T-helper 17 cell (primary cell): ENCODE measurements at places on chromosomes 3 and 15.
A peak's percentile ranks its signal among the peaks of the same experiment; 100 is the strongest.

DNA sequence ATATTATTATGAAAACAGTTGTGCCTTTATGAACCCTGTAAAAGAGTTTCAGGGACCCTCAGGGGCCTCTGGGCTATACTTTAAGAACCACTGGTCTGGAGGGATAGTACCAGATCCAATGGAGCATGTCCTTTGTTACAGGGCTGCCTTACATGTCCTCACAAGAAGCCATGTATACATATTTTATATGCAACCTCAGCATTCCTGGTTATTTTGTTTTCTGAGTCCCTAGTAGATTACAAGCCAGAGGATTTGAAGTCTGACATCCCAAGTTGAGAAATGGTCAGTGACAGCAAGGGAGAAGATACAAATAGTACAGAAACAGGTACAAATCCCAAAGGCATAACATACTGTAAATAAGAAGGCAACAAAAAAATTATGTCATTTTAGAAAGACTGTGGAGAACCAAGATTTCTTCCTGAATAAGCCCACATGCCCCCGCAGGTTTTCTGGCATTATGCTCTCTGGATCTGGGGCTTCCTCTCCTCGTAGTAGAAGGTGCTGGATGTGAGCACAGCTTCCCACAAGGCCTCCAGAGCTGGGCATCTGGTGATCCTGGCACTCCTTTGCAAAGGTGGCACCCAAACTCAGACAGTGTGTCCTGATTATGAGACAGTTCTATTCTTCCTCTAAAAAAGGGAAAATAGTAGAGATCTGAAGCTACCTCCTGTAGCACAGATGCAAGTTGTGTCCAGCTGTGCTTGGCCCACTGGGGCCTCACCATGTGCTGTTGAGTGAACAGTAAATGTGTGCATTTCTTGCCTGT lies 114.0 kb downstream of the NR1D2 start:
- DNase-seq = no peak

DNA sequence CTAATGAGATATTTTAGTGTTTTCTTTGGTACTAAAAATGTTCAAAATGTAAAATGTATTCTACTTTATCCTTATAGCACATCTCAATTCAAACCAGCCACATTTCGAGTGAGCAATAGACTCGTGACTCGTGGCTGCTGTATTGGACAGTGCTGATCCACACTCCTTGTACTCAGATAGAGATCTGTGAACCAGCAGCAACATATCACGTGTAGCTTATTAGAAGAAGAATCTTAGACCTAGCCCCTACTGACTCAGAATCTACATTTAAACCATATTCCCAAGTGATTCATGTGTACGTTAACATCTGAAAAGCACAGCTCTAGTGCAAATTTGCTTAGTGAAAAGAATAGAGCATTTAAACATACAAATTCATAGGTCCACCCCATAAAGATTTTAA lies 130.9 kb downstream of the IL1RAP start:
- no peak for DNase-seq

DNA sequence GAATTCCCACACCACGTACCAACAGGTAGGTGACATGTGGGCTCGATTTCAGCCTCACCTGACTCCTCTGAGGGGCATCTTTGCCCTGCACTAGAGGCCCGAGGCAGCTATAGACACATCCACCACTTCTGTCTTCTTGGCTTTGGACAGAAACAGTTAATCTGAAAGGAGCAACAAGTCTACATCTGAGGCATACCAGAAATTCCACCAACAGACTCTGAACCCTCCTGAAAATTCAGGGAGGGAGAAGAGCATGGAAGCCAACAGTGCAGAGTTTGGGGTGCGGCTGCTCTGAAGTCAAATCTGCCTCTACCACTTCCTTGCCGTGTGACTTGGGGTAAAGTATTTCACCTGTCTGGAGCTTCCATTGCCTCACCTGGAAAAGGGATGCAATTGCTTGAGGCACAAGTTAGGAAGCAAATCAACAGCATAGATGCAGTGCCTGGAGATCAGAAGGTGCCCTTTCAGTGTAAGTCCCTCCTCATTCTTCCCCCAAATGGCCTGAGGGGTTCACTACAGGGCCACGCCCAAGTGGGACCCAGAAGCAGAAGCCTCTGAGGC lies 119.8 kb downstream of the SHQ1 start:
- no peak for DNase-seq

DNA sequence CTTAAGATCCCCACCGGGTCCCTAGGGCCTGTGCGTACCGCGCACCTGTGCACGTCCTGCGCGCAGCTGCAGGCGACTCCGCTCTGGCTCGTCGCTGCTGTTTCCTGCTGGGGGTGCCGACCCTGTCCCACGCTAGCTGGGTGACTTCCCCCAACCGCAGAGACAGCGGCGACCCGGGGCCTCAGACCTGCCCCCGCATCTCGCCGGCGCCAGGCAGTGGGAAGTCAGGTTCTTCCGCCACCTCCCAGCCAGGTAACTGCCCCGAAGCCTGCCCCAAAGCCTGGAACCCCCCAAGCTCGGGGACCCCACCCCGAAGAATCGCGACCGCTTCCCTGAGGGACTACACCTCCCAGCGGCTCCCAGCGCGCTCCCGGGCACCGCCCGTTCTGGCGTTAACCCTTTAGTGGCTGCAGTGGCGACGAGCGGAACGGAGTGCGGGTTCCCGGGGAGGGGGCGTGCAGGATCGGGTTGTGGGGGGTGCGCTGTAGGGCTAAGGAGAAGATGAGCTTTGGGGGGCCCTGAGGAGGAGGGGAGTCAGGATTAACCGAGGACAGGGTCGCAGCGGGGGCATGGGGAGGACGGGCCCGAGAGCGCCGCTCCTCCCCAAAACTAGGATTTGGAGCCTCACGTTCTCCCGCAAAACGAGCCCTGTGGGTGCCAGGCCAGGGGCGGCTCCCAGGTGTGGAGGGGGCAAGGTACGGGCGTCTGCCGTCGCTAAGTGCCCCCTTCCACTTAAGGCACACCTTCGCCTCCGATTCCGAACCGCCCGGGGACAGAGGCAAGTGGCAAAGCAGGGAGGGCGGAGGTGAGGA lies 589 bp downstream of the NEIL1 start:
- peak; percentile 40 for DNase-seq

DNA sequence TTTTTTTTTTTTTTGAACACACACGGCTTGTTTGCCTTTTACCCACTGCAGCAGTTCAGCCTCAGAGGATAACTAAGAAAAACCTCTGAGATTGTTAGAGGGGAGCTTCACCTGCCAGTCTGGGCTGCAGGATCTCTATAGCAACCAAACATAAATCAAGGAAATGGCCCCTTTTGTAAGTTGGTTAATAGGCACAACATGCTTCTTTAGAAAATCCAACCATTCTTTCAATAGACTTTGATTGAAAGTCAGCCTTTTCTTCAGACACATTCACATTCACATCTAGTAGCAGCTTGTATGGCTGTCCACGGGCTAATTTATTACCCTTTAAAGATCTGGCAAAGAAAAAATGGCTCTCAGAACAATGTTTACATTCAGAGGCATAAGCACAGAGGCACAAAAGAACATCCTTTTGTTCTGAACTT lies 136.6 kb upstream of the RARB start:
- no peak for DNase-seq

DNA sequence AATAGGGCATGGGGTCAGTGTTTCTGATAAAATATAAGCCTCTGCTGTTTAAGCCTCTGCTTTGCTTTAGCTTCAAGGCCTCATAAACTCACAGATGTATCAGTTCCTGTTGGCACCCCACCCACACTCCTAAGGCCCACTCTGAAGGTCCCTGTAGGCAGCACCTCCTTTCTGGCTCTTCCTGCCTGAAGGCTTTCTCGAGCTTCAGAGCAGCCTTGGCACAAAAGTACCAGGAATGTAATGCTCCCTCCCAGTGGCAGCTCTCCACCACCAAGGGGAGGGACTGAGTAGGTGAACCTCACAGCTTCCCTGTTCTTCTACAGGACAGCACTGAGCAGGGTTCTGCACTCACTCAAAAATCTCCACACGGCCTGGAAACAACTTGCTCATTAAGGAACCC lies 102.2 kb downstream of the ABHD5 start:
- no peak for DNase-seq

DNA sequence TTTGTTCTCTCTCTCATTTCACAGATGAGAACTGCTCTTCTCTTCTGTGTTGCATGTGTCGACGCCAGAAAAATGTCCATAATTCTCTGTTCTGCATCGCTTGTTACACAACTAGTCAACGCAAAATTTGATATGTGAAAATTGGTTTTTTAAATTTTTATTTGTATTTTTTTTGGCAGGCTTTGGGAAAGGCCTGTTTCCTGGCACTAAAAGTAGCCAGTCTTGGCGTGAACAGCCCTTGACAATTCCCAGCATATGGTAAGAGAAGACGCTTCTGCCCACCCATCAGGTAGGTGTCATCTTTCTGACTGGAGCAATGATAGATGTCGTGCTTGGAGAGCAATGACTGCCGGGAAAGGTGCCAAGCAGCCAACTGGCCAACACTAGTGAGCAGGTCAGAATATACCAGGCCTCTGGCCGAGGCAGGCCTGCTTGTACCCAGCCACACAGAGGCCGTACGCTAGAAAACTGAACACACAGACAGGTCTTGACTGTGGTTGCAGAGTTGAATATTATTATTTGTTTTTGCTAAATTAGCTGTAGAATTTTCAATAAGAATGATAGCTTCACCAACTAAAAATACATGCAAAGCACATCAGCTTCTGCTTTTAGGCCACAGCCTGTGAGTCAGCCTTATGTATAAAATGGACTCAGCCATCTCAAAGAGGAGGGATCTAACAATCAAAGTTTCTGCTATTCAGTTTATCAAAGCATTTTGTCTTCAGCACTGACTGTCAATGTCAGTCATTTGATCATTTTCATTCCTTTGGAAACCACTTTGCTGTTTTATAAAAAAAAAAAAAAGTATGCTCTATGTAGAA lies 837.5 kb downstream of the MCTP2 start:
- no peak for DNase-seq

DNA sequence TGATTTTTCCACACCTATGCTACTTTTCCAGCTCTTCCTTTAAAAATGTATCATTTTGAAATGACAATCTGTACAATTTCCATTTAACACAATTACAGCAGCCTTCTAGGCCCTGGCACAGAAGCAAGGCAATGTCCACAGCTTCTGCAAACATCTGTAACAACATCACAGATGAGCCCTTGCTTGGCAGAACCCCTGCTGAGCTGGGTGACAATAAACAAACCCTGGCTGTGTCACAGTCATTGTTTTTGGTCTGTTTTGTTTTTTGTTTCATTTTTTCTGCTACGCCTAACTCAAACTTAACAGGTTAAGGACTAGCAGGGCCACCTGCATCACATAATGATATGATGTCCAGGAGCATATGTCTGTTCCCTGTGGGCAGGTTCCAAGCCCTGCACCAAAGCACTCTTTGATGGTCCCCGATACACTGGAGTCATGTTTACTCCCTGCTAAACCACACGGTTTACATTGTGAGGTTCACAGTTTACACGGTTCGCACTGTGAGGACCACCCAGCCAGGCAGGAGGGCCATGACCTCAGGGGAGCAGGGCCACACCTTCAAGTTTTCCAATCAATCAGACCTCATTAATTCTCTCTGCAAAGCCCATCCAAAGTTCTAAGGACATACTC lies 186.8 kb upstream of the CHRNA7 start:
- no peak for DNase-seq

DNA sequence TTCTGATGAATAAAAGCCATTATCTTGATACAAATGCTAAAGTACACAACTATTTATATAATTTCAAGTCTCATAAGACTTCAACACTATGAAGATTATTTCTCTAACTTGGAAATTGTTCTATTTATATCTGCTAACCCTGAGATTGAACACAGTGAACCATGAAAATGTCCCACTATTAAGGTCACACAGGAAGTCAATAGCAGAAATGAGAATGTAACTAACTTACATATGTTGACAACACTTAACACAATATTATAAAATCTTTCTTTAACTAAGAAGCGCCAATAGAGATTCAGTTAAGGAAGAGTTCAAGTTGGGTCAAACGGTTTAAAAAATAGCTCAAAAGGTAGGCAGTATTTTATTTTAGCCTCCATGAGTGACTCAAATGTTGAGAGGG lies 551.8 kb upstream of the CBLB start:
- DNase-seq = no peak

- DNase-seq = no peak
Observed at GRCh38 chr3:118932822-118933558, 101.7 kb downstream of the IGSF11 start.

DNA sequence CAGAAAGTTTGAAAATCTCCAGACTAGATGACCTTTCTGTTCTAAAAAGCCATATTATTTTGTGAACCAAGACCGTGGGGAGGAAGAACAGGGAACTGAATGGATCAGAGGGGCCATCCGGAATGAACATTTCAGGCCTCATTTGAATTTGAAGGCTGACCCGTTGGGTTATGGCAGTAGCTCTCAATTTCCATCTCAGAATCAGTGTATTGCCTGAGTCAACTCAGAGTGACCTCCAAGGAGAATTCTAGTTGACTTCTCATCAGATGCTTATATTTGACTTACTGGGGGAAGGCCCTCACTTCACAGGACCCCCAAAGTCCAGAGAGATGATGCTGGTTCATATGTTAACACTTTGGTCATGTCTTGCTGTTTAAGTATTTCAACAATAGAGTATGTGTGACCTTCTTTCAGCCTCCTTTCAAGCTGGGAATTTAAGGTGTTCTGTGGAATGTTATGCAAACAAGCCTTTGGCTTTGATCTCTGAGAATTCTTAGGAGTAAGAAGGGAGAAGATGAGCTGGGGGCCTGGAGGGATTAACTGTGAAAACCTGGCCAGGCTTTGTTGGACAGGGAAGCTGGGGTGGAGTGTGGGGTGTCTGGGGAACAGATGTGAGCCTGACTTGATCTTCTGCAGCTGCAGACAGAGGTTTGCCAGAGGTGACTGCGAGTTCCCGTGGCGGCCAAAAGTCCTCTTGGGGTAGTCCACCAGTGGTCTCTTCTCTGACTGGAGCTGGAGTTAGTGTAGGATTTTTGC lies 111.2 kb upstream of the RGMA start:
- DNase-seq = no peak

GRCh38 chr3:127131424-127132170 lies 61.3 kb upstream of the PRR23E start:
- DNase-seq = no peak

GRCh38 chr3:118186051-118186450 lies 848.6 kb downstream of the IGSF11 start:
- no peak for DNase-seq

- no peak for DNase-seq
Observed at GRCh38 chr15:96322536-96323318, 7.8 kb upstream of the NR2F2 start.

GRCh38 chr3:42734263-42734860 lies 31.8 kb upstream of the HHATL start:
- DNase-seq = no peak
